ENCODE measurements at places on chromosomes 13 and 19. TPM values are rescaled to one million over a fixed set of nuclear protein-coding genes. Genes with fewer than 3 reads are reported as not detected.

DNA sequence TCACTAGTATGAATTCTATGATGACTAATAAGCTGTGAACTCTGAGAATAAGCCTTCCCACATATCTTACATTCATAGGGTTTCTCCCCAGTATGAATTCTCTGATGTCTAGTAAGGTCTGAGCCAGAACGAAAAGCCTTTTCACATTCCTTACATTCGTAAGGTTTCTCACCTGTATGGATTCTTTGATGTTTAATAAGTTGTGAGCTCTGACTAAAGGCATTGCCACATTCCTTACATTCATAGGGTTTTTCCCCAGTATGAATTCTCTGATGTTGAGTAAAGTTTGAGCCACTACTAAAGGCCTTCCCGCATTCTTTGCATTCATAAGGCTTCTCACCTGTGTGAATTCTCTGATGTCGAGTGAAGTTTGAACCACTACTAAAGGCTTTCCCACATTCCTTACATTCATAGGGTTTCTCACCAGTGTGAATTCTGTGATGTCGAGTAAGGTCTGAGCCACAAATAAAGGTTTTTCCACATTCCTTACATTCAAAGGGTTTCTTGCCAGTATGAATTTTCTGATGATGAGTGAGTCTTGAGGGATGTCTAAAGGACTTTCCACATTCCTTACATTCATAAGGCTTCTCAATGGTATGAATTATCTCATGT is 30.7 kb upstream of the ZFP82 start:
- H3K27ac ChIP-seq: no peak overlapping the region
- peaks cover 73% of the 10 kb centered on the region for H3K36me3 ChIP-seq
- H3K4me1 ChIP-seq: no peaks in the 10 kb centered on the region
- H3K4me3 ChIP-seq: no peak overlapping the region
- DNase-seq: no peak
- H3K27me3 ChIP-seq: no peaks in the 10 kb centered on the region

CEBPG gene
- total RNA-seq: 10.3 TPM

GRCh38 chr19:33285441-33285927 is 16.9 kb downstream of the CEBPA start:
- peaks cover 5% of the 10 kb centered on the region for H3K36me3 ChIP-seq
- H3K4me3 ChIP-seq: no peak overlapping the region
- no peak overlapping the region for H3K27ac ChIP-seq
- peaks cover 23% of the 10 kb centered on the region for H3K27me3 ChIP-seq
- H3K4me1 ChIP-seq: peaks cover 15% of the 10 kb centered on the region

DNA sequence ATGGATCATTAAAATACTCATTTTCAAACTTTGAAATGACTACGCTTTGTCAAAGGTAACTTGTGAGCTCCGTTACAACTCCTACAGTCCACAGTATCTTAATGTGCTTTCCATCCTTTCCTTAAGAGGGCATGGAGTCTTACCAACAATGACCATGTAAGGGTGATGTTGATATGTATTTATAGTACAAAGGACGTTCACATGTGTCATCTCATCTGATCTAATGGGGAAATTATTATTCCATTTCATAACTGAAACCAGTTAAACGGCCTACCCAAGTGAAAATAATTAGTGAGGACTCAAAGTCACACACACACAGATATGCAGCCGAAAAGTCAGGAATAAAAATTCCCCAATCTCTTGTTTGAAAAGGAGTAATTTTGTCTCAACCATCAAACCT is 9.6 kb downstream of the USP12 start:
- H3K36me3 ChIP-seq: peaks cover 10% of the 10 kb centered on the region
- H3K4me1 ChIP-seq: peaks cover 36% of the 10 kb centered on the region
- H3K27me3 ChIP-seq: no peaks in the 10 kb centered on the region
- DNase-seq: no peak

POSTN gene
- total RNA-seq: 168 TPM

DNA sequence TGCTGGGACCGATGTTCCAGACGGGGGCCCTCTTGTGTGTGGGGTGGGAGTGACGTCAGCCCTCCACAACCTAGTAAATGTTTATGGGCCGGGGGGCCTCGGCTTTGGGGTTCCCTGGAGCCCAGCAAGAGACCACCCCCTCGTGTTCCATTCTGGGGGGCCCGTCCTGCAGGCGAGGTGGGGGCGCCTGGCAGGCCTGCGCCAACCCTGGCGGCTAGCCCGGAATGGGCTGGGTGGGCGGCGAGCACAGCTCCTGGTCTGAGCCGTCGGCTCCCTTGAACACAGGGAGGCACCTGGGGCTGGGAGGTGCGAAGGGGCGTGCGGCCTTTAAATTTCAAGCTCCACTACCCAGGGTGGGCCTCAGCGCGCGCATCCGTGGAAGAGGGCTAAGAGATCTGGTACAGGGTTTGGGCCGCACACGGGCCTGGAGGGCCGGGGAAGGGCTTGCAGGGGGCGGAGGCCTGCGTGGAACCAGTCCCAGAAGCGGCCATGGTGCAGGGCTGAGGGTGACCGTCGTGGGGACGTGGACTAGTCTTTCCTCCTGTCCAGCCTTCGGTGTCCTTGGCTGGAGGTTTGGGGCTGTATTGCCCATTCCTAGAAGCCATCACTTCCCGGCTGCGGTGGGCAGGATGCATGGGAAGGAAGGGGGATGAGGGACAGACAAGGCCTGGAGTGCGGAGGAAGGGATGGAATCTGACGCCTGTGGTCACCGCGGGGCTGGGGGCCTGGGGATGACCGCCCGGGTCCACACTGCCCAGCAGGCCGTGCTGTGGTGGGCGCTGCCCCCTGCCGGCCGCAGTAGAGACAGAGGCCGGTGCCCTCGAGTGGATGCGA is 11.4 kb downstream of the NDUFA11 start:
- H3K27me3 ChIP-seq: peaks cover 11% of the 10 kb centered on the region
- H3K27ac ChIP-seq: no peak overlapping the region
- no peak for DNase-seq
- H3K4me3 ChIP-seq: no peak overlapping the region
- H3K36me3 ChIP-seq: no peaks in the 10 kb centered on the region

SLC6A16 gene
- total RNA-seq: 0.13 TPM

- H3K36me3 ChIP-seq: peaks cover 42% of the 10 kb centered on the region
- peak; percentile 43 for DNase-seq
- peak overlapping the region; percentile 100 for H3K27ac ChIP-seq
- peaks cover 61% of the 10 kb centered on the region for H3K4me1 ChIP-seq
These were observed 35.0 kb upstream of the NANOS3 start for GRCh38 chr19:13841962-13842290.

GRCh38 chr19:658916-659839 is 3.8 kb downstream of the RNF126 start:
- H3K4me3 ChIP-seq: no peak overlapping the region
- no peak overlapping the region for H3K27ac ChIP-seq
- no peaks in the 10 kb centered on the region for H3K36me3 ChIP-seq
- DNase-seq: no peak
- H3K27me3 ChIP-seq: peaks cover 3% of the 10 kb centered on the region

TRPC4 gene
- 15.5 TPM for total RNA-seq

- no peaks in the 10 kb centered on the region for H3K36me3 ChIP-seq
- DNase-seq: no peak
- peaks cover 19% of the 10 kb centered on the region for H3K27me3 ChIP-seq
- H3K4me1 ChIP-seq: no peaks in the 10 kb centered on the region
- H3K27ac ChIP-seq: no peak overlapping the region
These were observed 99.3 kb downstream of the DLEU7 start for GRCh38 chr13:50744116-50744660.

DNA sequence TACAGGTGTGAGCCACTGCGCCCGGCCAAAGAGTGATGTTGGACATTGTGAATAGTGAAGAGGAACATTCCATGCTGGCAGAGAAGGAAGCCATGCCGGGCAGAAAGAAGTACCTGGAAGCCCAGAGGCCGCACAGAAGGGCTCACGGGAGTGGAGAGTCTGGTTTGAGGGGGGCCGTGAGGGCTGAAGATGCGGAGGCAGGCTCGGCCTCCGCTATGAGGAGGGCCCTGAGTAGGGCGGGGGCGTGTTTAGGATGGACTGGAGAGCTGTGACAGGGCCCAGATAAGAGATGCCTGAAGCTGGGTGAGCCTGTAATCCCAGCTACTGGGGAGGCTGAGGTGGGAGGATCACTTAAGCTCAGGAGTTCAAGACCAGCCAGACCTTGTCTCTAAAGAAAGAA is 1.6 kb downstream of the JOSD2 start:
- H3K4me1 ChIP-seq: peaks cover 12% of the 10 kb centered on the region
- peaks cover 10% of the 10 kb centered on the region for H3K27me3 ChIP-seq
- H3K27ac ChIP-seq: peak overlapping the region; percentile 11
- DNase-seq: no peak
- no peaks in the 10 kb centered on the region for H3K36me3 ChIP-seq

- no peak for DNase-seq
- no peak overlapping the region for H3K27ac ChIP-seq
- H3K27me3 ChIP-seq: peaks cover 8% of the 10 kb centered on the region
- peaks cover 6% of the 10 kb centered on the region for H3K4me1 ChIP-seq
These were observed 143.9 kb upstream of the IPO5 start for GRCh38 chr13:97809576-97809975.

DNA sequence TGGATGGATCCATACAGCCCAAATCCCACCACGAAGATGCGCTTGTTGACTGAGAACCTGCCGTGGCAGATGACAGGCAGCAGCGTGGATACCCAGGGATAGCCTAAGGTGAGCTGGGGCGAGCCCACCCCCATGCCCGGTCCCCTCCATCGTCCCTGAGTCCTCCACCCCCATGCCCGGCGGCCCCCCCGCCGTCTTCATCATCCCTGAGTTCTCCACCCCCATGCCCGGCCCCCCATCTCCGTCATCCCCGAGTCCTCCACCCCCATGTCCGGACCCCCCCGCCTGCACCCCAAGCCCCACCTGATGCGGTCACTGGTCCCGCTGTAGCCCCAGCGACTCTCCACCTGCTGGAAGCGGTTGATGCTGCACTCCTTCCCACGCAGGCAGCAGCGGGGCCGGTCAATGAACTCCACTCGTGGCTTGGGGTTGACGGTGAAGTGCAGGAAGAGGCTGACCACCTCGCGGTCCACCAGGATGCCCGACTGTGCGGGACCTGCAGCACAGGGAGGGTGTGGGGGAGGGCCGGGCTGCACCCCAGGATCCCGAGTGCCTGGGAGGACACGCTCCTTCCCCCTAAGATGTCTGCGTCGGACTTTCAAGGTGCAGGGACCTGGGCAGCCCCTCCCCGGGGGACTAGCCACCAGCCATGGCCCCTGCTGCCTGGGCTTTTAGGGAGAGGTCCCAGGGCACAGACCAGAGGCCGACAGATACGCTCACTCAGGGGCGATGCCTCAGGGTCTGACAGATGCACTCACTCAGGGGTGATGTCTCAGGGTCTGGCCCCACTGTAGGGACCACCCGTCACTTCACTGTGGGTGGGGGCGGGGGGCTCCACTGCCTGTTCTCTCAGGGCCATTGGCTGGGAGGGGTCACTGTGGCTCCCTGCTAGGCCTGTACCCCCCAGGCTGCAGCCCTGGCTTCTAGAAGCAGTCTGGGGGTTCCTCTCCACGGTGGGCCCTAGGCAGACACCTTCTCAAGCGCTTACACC is 28.0 kb downstream of the BTBD2 start:
- H3K27ac ChIP-seq: no peak overlapping the region
- peaks cover 5% of the 10 kb centered on the region for H3K36me3 ChIP-seq
- no peak for DNase-seq
- no peak overlapping the region for H3K4me3 ChIP-seq
- H3K27me3 ChIP-seq: peaks cover 2% of the 10 kb centered on the region

DNA sequence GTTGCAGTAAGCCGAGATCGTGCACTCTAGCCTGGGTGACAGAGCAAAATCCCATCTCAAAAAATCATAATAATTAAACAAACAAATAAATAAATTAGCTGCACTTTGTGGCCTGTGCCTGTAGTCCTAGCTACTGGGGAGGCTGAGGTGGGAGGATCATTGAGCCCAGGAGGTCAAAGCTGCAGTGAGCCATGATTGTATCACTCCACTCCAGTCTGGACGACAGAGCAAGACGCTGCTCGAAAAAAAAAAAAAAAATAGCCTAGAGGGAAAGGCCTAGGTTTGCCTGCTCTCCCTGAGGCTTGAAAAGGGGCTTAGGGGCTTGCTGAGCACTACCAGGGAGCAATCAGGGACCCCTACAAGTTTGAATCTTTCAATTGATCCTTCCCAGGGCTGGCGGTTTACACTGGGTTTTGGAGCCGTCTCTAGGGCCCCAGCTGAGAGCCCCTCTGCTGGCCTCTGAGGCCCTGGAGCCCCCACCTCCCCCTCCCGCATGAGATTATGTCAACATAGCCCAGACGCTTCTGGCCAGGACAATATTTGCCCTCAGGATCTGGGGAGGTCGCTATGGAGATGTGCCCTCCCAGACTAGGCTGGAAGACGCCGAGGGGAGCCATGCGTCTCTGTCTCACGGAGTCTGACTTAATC is 10.4 kb upstream of the GIPR start:
- H3K27ac ChIP-seq: no peak overlapping the region
- H3K4me3 ChIP-seq: no peak overlapping the region
- no peaks in the 10 kb centered on the region for H3K36me3 ChIP-seq

ATP8A2 gene
- not detected for total RNA-seq

DNA sequence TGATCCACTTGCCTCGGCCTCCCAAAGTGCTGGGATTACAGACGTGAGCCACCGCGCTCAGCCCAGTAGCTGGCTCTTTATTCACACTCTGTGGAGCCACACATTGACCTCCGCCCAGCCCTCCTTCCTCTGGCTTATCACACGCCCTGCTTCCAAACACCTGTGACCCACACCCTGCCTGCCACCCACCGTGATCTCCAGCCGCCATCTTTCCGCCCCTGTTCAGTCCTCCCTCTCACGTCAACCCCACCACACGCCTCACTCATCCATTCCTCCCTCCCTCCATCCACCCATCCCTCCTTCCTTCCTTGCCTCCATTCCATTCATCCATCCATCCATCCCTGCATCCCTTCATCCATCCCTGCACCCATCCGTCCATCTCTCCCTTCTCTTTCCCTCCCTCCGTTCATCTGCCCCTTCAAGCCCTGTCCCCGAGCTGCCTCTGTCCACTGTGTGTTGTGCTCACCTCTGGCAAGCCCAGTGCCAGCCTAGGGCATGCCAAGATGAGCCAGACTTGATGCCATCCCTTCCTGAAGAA is 17.6 kb downstream of the ZNF296 start:
- peaks cover 21% of the 10 kb centered on the region for H3K4me1 ChIP-seq
- peaks cover 32% of the 10 kb centered on the region for H3K36me3 ChIP-seq
- H3K27ac ChIP-seq: no peak overlapping the region
- no peak for DNase-seq
- no peak overlapping the region for H3K4me3 ChIP-seq
- H3K27me3 ChIP-seq: no peaks in the 10 kb centered on the region

DNA sequence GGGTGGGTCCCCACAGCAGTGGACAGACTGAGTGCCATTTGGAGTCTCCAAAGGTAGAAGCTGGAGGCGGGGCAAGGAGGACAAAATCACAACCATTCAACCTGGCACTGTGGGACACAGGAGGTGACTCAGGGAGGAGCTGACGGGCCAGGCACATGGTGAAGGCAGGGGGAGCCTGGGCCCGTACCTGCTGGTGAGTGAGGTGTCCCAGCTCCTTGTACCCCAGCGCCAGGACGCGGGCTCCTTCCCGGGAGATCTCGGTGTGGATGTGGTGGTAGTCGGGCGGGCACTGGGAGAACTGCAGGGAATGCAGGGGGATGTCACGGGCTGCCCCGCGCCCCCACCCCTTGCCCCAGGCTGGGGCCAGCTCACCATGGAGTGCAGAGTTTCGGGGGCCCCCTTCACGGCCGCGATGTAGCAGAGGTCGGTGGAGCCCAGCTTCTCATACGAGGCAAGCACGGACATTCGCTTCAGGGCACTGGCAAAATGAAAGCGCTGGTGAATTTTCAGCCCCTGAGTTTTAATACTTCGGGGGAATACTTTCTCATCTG is 9.8 kb downstream of the ATP13A1 start:
- no peak overlapping the region for H3K4me3 ChIP-seq
- peaks cover 24% of the 10 kb centered on the region for H3K36me3 ChIP-seq
- H3K27me3 ChIP-seq: peaks cover 1% of the 10 kb centered on the region
- no peak overlapping the region for H3K27ac ChIP-seq

All from HFFc6 (cell line).